ENCODE measurements at places on chromosomes 1 and 21.
A peak's percentile ranks its signal among the peaks of the same experiment; 100 is the strongest.

- no peak for DNase-seq
Measured at GRCh38 chr1:182200025-182200812, 138.7 kb upstream of the ZNF648 start.

DNA sequence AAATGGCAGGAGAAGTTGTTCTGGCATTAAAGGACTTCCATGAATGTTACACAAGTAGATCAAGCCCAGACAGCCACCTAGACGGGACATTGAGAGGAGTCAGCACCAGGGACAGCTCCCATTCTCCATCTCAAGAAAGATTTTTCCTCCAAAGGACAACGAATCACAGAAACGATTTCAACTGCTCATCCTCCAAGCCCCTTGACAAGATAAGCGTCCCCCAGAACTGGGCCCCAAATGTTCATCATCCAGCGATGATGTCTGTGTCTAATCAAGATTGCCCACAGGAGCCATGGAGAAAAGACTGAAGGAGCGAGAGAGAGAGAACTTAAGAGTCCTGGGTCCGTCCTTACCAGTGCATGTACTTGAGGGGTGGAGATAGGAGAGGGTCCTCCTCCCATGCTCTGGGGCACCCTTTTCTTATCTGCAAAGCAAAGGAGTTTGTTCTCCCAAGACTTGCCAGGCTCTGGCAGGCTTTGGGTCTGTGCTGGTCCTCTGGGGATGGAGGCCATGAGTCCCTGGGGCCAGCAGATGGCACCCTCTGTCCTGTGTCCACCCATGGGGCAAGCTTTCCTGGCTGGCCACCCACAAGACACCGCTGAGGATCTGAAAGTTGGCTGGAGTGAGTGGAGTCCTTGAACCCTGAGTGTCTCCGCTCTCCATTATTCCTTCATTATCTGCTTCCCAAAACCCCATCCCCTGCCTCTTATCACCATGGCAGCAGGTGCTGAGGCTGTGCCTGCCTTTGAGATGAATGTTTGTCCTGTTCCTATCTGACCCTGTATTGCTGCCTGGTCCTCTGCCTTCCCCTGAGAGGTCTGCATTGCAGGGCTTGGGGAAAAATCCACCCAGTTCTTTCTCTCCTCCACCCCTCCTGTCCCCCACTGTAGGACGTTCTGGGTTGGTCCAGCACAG is 164.6 kb downstream of the ACTL8 start:
- DNase-seq = peak; percentile 17

GRCh38 chr1:70874818-70875217 is 172.8 kb downstream of the PTGER3 start:
- no peak for DNase-seq

GRCh38 chr1:160675641-160676410 is 29.0 kb upstream of the SLAMF1 start:
- peak; percentile 4 for DNase-seq

GRCh38 chr1:147491098-147491497 is 50.2 kb upstream of the BCL9 start:
- DNase-seq = no peak

DNA sequence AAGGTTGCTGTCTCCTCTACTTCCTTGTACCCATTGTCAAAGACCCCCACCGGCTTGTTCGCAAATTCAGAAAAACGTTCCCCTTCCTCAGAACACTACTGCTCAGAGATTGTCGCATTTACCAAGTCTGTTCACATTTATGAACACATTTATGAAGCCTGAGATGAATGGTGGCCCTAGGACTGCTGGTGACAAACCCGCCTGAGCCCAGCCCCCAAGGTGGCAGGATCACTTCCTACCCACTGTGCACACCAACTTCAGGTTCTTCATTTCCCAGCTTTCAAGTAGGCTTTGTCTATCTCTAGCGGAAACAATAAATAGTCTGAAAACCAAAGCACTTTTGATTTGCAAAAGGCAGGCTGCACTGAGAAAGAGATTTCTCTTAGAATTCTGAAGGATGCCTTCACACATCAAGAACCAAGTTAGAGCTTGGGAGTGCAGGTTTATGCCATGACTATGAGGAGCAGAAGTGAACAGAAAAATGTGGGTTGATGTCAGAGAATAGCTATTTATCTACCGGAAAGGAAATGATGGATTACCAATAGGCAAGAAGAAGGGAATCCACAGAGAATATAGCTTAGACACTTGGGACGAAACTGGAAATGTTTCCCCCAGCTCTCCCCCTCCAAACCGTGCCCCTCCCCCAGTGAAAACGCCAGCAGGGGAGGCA is 200.5 kb downstream of the TOMM20 start:
- no peak for DNase-seq

- no peak for DNase-seq
Measured at GRCh38 chr1:178689769-178690168, 35.3 kb upstream of the RALGPS2 start.
